Stimulated activated CD4-positive, alpha-beta T cell treated with anti-CD3 and anti-CD28 coated beads, Interleukin-4, amount 100 ng/mL, for 24 hours (primary cell): ENCODE measurements at places on chromosomes 2 and 18.

- peak; percentile 76 for DNase-seq
Measured at GRCh38 chr2:200702646-200703118, 109.0 kb upstream of the BZW1 start.

DNA sequence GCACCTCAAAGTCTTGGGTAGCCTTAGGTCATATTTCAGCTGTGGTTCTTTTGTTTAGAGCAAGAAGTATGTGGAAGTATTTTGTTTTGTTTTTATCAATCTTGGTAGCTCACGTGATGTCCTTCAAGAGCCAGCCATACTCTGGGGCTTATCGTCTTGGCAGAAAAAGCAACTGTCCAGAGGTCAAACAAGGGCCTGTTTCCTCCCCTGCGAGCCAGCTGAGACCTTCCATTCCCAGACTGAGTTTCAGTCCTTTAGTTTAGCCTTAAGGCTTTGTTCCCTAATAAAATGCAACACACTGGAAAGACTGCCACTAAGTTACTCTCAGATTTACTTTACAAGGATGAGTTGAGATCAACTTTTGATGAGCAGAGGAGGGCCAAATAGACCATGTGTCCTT is 63.5 kb downstream of the TXNL1 start:
- no peak for DNase-seq

- DNase-seq: no peak
Measured at GRCh38 chr2:209476367-209477208, 52.7 kb downstream of the MAP2 start.

- DNase-seq: no peak
Measured at GRCh38 chr2:113012436-113013335, 7.4 kb downstream of the IL36A start.

DNA sequence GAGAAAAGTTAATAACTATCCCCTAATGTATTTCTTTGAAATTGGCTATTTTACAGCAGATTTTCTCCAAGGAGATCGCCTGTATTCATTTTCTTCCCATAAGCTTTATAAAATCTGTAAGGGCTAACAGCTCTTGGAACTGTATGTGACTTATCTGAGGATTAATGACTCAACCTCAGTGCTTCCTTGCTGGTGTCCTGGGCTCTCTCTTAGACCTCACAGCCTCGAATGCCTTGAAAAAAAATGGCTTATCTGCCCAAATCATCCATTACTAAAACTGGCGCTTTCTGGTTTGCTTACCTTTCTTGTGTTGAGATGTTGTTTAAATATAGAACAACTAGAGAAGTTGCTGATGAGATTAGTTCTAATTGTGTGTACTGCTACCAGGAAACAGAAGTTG is 713.6 kb downstream of the SLC4A3 start:
- no peak for DNase-seq

DNA sequence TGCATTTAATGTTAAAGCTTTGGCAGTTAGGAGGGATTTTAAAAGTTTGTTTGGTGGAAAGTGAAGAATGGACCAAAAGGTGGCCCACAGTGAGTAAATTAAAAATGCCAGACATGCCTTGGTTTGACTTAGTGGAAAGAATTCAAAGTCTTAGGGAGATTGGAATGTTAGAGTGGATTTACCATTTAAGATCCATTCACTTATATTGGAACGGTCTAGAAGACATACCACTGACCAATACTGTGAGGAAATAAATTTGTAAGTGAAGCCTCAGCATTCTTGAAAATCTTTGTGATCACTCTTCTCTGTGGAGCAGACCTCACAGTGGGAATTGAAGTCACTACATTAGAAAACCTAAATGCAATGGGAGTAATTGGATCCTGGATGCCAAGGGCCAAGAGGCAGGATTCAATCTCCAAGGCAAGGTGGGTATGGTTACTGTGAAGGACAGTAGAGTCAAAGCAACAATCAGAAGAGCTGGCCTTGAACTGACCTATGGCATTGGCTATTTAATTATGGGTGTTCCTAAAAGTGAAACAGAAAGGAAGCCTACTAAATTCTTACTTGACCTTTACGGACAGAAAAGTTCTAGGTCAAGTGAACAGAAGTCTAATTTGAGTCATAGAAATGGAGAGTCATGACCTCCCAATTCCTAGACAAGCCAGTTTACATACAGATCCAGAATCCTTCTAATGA is 40.2 kb upstream of the VRK2 start:
- no peak for DNase-seq

- no peak for DNase-seq
Measured at GRCh38 chr18:10252494-10252893, 201.9 kb upstream of the APCDD1 start.

DNA sequence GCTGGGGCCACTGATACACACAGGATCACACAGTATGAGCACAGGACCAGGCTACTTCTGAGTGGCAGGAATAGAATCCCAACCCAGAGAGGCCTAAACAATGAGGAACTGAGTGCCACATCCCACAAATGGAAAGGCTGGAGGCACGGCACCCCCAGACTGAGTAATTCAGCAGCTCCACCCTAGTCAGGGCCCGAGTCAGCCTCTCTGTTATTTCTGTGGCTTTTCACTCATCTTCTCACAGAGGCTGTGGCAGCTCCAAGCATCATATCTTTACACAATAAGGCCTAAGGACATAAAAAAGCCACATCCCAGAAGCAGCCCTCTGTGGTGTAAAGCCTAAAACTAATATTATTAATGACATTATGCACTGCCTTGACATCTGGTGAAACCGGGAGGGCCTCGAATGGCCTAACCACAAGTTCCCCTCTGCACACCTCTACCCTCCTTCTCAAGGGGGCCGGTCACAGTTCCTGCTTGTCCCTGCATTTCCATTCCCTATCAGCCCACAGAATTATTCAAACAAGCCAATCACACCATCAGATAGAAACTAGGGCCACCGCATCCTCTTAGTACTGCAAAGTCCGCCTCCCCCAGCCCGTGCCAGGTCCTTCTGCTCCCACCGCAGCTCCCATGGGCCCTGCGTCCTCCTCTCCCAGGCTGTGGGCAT is 12.5 kb upstream of the MAL start:
- no peak for DNase-seq

- no peak for DNase-seq
Measured at GRCh38 chr2:219392754-219393153, 5.0 kb upstream of the DNPEP start.

GRCh38 chr2:85134896-85135659 is 1.9 kb downstream of the TCF7L1 start:
- DNase-seq: no peak

- DNase-seq: no peak
Measured at GRCh38 chr18:27226556-27227075, 41.5 kb upstream of the CHST9 start.

DNA sequence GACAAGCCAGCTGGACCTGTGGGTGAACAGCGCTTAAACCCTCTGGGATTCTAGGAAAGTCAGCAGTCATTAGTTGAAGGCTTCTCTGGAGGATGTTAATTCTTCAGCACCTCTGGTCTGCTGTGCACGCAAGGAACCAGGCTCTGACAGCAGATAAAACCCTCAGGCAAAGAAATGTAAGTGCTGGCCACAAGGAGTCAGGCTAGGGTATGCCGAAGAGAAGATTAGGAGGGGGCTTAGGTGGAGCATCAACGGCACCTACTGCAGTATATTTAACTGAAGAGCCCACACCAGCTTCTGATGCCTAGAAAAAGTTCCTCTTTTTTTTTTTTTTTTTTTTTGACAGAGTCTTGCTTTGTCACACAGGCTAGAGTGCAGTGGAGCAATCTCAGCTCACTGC is 304.2 kb upstream of the MC4R start:
- no peak for DNase-seq

- DNase-seq: no peak
Measured at GRCh38 chr2:232542715-232543467, 3.4 kb downstream of the CHRNG start.

- no peak for DNase-seq
Measured at GRCh38 chr2:229445019-229445418, 173.9 kb upstream of the PID1 start.

DNA sequence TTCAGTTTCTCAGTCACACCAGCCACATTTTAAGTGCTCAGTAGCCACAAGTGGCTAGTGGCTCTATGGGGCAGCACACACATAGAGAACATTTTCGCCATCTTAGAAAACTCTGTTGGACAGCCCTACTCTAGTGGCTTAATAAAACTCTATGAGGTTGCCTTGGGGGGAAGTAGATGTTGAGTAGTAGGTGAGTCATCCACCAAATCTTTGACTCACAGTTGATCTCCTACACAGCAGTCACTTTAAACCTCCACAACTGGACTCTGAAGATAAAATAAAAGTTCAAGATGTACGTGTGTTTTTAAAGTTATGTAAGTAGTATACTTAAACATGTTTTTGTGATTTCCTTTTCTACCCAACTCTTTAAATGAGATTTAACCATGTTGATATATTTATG is 379.0 kb downstream of the SETBP1 start:
- DNase-seq: no peak

GRCh38 chr2:178177066-178177679 is 17.1 kb upstream of the OSBPL6 start:
- DNase-seq: no peak

DNA sequence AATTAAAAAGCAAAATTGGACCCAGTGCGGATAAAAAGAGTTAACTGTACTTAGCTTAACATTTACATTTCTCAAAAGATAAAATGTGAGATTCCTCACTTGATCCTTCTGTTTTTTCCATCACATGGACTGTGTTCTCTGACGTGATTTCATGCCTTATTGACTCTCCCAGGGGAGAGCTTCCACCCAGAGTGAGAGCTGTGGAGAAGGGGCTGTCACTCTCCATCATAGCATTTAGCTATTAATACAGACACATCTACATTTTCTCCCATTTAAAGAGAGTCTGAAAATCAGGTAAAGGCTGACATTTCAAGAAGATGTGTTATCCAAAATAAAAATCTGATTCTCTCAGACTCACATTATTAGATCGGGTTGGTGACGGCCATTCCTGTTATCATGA is 493.8 kb downstream of the FBXO15 start:
- DNase-seq: no peak

DNA sequence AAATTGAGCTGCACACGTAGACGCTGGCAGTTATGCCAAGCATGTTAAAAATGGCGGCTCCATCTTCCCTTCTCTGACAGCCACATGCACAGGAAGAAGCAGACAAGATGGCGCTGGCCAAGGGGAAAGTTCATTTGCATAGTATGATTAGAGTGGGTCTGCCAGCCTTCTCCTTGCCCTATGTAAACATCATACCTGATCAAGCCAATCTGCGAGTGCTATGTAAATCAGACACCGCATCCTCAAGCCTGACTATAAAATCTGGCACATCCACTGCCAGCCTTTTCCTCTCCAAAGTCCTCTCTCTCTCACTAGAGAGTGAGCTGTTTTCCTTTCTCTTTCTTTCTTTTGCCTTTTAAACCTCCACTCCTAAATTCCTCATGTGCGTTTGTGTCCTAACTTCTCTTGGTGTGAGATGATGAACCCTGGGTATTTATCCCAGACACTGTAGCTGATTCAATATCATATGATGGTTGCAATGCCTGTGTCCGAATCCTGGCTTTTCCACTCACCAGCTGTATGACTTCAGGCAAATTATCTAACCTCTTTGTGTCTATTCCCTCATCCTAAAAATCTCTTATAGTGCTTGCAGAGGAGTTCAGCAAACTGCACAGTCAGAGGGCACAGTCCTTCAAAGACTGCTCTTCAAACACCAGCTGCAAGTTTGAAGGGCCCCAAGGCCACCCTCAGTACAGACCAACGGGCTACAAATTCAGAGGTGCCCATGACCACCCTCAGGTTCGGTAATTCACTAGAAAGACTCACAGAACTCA is 39.3 kb upstream of the ITSN2 start:
- DNase-seq: no peak

- DNase-seq: no peak
Measured at GRCh38 chr2:160870729-160871465, 289.3 kb upstream of the TANK start.

DNA sequence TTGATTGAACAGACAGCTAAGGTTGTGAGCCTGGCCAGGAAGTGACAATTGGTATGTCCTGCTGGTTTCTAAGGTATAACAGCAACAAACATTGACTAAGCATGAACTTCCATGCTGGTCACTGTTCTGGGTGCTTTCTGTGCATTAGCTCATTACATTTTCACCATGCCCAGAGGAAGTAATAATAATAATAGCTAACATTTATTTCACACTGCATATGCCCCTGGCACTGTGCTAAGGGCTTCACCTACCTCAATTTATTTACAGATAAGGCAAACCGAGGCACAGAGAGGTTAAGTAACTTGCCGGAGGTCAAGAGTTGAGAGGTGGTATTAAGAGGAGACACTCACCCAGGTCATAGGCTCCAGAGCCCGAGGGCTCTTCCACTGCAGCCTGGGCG is 113.6 kb downstream of the PDCL3 start:
- no peak for DNase-seq

DNA sequence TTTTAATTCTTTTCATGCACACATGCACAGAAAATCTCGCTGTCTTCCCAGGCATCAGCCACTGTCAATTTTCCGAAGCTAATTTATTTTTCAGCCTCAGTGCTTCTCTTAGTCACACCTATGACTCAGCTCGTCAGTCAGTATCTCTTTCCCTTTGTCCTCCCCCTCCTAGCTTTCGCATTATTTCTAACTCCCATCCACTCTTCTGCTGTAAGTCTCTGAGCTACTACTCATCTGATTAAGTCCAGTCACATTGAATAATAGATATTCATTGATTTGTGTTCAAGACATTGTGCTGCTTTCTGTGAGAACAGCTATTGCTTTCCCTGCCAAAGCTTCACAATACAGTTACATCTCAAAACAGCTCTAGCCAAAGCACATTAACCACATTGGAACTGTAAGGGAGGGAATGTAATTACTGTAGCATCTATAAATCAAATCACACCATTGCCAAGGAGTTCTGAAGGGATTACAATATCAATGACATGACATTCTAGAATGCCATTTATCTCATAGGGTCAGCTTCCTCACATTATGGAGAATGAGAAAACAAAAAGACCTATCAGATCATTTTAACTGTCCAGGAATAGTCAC is 89.4 kb downstream of the SCN3A start:
- no peak for DNase-seq

GRCh38 chr2:386406-387103 is 98.7 kb upstream of the ALKAL2 start:
- DNase-seq: no peak

GRCh38 chr2:119407430-119408220 is 24.0 kb upstream of the TMEM37 start:
- peak; percentile 15 for DNase-seq

DNA sequence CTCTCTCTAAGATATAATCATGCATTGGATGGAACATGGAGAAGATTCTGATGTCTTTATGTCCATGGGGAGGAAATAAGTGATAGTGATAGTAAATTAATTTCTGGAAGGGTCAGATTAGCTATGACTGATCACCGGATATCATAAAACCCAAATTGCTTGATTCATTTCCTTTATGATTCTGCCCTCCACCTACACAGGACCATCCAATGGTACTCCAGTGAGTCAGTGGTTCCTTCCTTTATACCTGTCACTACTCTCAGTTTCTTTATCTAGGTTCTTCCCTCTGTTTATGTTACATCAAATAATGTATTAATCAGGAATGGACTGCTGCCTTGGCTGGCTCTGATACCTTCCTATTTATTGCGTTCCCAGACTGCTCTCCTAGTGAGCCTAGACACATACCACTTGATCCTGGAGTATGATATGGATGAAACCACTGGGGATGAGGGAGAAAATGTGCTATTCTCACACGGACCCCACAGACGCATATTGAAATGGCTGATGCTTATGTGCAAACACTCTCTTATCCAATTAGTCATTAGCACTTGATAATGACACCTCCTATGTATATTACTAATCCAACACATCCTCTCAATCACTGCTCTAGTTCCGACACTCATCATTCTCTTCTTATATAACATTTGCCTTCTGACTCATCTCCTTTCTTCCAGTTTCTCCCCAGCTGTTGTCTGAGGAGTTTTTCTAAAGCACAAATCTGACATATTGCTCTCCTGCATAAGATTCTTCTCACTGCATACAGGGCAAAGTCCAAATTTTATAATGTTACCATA is 315.6 kb downstream of the INSIG2 start:
- no peak for DNase-seq
